ENCODE measurements at places on chromosomes 3 and 15.

DNA sequence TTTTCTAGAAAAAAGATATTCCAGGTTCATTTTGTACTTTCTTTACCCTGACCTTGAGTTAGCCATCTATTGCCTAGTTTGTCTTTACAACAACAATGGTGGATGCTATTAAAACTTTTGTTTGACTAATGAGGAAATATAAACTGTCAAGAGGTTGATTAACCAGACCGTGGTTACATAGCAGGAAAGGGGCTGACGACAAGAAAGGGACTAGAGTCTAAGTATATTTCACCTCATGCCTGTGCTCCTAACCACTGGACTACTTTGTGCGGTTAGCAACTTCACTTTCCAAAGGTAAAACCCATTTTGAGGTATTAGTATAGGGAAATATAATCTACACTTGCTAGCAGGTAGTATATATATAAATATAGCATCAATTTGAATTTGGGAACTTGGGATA is 327.1 kb downstream of the SATB1 start:
- no peak for DNase-seq

- no peak for DNase-seq
Measured at GRCh38 chr15:70195587-70196305, 98.0 kb upstream of the TLE3 start.

GRCh38 chr3:194587438-194587931 is 45.7 kb downstream of the TMEM44 start:
- no peak for DNase-seq

DNA sequence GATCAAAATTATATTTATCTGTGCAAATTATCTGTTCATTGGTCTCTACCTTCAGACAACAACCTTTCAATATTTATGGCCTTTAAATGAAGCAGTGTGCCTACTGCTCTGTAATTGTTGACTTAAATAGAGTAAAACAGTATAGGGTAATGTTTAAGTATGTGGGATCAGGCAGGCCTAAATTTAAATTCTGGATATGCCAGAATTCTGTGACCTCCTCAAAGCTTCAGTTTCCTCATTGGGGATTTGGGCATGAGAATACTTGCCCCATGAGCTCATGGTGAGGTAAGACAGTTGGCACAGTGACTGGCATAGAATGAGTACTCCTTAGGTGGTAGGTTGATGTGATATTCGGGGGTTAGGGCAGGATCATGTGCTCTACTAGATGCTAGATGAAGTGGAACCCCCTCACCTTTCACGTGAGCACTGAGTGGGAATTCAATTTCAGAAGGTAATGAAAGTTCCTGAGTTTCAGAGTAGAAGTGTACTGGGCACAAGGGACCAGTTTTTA is 14.9 kb downstream of the ARL8B start:
- DNase-seq: no peak

- no peak for DNase-seq
Measured at GRCh38 chr3:99508191-99508590, 130.2 kb upstream of the COL8A1 start.

GRCh38 chr3:59565125-59565524 is 515.3 kb upstream of the CFAP20DC start:
- DNase-seq: no peak

- no peak for DNase-seq
Measured at GRCh38 chr3:193688834-193689714, 96.1 kb downstream of the OPA1 start.

DNA sequence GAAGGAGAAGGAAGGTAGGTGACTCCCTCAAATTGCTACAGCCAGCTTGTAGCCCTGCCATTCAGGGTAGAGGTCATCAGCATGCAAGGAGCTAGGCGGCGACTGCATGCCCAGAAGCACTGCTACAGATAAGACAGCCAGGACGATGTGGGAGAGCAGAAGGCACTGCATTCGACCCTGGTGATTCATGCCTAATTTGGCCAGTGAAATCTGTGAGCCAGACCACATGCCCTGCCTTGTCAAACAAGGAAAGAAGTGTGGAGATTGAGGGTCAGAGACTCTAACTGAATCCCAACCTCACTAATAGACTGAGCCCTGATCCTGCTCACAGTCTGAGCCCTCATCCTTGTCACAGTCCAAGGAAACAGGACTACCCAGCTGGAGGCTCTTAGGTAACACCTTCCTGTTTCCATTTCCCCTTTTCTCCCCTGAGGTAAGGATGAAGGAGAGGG is 86.6 kb downstream of the LINGO1 start:
- no peak for DNase-seq

DNA sequence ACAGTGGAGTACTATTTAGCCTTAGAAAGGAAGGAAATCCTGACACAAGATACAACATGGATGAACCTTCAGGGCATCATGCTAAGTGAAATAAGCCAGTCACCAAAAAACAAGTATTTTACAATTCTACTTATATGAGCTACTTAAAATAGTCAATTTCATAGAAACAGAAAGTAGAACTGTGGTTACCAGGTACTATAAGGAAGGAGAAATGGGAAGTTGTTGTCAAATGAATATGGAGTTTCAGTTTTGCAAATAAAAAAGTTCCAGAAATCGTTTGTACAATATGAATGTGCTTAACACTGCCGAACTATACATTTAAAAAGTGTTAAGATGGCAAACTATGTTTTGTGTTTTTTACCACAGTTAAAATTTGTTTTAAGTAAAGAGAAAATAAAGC is 26.8 kb downstream of the TRANK1 start:
- DNase-seq: no peak

DNA sequence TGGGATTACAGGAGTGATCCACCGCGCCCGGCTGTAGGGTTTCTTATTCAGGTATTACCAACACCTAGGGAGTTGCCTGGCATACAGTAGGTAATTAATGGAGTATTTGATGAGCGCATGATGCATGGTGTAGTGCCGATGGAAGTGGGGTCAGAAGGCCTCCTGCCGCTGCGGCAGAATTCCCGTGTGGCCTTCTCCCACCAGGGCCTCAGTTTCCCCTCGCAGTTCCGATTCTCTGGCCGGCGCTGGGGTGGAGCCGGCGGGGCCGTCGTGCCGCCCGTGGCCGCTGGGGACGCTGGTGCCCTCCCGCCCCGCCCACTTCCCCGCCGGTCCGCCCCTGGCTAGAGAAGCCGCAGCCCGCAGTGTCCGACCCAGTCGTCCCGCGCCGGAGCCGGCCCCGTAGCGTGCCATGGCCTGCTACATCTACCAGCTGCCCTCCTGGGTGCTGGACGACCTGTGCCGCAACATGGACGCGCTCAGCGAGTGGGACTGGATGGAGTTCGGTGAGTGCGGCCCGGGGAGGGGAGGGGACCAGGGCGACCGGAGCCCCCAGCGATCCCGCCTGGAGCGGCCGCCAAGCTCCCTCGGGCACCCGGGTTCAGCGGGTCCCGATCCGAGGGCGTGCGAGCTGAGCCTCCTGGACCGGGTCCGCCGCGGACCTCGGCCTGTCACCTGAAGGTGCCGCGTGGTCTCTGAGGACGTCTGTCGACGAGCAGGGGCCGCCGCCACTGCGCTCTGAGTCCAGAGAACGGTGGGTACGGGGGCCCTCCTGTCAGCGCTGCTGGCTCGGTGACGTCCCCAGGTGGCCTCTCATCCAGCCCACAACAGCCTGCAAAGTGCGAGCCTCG is at the start of gene IRAK2:
Gene IRAK2, plus strand, starts transcription at position 374 of the 848 bp plus-strand sequence. Its CDS starts 36 bp downstream, at position 410.
- peak; percentile 57 for DNase-seq

DNA sequence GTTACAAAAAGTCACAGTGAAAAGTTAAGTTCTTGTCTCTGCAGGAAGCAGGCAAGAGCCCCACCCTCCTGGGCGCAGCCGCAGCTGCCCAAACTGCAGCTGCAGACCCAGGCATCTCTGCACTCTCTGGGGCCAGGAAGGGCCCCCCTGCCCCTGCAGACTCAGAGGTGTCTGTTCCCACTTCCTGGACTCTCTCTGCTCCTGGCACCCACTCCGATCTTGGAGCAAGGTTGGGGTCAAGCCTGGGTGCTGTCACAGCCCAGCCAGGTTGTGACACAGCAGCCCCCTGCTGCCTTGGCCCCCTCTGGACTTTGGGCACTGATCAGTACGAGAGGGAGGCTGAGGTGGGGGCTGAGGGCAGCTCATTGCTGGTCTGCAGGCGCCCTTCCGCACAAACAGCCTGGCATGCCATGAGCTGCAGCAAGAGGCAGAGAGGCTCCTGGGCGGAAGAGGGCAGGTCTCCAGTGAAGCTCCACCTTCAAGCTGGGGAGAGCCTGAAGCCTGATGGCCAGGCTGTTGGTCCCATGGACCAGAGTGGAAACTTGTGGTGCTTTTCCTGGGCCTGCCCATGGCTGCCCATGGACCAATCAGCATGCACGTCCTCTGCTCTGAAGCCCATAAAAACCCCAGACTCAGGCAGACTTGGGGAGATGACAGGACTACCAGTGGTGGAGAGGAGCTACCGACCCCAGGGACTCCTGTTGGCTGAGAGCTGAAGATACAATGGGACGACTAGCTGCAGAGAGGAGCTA is 42.9 kb upstream of the LRRFIP2 start:
- DNase-seq: peak; percentile 30

GRCh38 chr3:126180477-126181397 is at the start of gene ALDH1L1:
ALDH1L1 (minus strand) TSS chr3:126180586; CDS start chr3:126160979, 19,607 bp downstream.
- no peak for DNase-seq

- no peak for DNase-seq
Measured at GRCh38 chr15:85748729-85749128, 46.0 kb downstream of the KLHL25 start.

DNA sequence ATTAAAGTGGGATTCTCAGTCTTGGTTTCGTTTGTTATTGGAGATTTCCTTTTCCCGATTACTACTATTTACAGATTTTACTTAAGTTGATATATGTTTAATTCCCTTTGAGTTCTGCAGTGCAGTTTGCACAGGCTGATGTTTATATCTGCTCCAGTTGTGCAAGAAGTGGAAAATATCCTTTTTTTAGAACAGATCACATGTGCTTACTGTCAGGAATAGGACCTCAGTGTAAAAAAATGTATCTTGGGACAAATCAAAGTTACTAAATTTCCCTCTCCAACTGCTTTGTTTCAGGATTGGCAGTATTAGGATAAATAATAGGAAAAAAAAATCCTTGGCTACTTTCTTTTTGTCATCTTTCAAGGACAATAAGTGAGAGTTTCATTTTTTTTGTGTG is 6.9 kb downstream of the MITF start:
- DNase-seq: no peak

- no peak for DNase-seq
Measured at GRCh38 chr3:127233371-127233770, 40.4 kb downstream of the PRR23E start.

- no peak for DNase-seq
Measured at GRCh38 chr3:71441925-71442651, 141.4 kb downstream of the FOXP1 start.

DNA sequence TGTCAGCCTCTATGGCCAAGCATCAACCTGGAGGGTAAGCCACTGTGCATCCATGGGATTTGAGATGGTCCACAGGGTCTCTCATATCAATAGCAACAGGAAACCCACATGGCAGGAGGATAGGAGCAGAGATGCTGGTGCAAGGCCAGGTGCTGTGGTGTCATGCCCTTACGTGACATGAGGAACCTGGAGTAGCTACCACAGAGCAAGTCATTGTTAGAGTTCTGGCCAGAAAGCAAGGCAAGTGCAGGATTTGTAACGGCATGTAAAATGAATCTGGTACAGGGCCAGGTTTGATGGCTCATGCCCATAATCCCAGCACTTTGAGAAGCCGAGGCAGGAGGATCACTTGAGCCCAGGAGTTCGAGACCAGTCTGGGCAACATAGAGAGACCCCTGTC is 14.8 kb upstream of the ZNF774 start:
- DNase-seq: no peak

DNA sequence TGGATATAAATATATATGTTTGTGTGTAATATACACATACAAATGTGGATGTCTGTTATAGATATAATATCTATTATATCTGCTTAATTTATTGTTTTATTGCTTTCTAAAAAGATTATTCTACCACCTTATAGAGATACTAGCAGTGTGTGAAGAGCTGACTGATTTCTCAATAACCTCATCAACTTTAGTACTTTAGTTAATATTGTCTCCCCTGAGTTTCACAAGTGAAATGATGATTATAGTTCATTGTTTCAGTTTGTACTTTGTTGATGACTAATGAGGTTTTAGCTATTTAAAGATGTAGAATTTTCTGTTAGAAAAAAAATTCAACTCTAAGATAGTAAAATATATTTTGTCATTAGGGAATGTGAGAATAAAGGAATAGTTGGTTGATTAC is 11.4 kb downstream of the RSRC1 start:
- DNase-seq: no peak

Measured in CD4-positive, alpha-beta T cell treated with Interleukin-10 for 1 hour (primary cell).